HCT116 (cell line): ENCODE measurements at places on chromosomes 2 and 18.

DNA sequence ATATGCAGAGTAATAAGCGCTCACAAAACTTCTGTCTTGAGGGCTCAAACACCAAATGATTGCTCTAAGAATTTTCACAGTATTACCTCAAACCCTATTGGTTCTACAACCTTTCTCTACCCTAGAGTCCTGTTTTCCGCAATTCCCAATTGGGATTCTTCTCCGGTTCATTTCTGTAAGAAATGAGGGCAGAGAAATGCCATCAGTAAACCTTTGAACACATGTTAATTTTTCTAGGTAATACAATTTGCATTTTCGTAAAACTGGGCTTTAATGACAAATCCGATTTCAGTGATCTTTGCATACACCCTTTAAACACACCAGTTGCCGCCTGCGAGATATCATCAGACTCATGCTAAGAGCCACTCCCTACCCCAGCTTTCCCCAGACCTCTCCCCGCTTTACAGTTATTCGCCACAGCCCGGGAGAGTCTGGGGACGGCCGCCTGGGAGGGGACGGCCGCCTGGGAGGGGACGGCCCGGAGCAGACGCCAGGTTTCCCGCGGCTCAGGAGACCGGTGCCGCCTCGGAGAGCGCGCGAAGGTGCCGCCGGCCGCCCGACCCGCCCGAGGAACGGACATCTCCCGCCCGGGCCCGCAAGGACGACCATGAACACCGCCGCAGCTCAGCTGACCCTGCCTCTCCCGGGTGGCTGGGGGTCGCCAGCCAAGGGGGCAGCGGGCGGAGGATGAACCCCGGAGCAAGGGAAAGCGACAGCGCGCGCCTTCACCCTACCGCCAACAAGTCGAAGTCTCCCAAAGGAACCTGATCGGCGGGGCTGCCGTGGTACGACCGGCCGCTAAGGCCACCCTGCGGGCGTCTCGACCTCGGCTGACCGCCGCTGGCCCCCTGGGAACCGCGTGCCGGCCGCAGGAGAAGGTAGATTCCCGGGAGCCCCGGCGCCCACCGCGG lies 463 bp downstream of the SMC6 start:
- no peak for DNase-seq

- no peak for DNase-seq
These were observed 49.6 kb downstream of the MARCO start for GRCh38 chr2:118991554-118991953.

GRCh38 chr2:156505696-156506095 lies 69.5 kb downstream of the GPD2 start:
- DNase-seq = no peak

GRCh38 chr2:218017211-218018053 lies 14.6 kb upstream of the TNS1 start:
- no peak for DNase-seq

- DNase-seq = no peak
These were observed 9.0 kb downstream of the B4GALT6 start for GRCh38 chr18:31675404-31675803.

- DNase-seq = no peak
These were observed 68.6 kb downstream of the ZBTB7C start for GRCh38 chr18:48340560-48340959.

GRCh38 chr2:67625178-67625577 lies 228.0 kb downstream of the ETAA1 start:
- no peak for DNase-seq

DNA sequence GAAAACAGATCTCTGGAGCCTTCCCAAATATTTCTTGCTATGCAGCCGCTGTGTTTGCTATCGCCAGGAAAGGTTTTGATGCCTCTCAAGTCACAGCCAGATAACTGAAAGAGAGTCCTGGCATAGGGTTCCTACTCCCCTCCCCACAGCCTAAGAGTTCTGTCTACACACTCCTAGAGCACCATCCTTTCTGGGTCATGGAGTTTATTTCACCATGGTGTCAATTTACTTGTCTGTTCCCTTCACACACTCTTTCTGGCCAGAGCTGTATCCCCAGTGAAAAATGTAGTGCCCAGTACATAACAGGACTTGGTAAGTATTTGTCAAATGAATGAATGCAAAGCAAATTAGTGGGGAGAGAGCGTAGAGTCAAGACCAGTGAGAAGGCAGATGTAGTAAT lies 185.3 kb downstream of the HAUS1 start:
- no peak for DNase-seq

- no peak for DNase-seq
These were observed 44.0 kb downstream of the SGPP2 start for GRCh38 chr2:222468346-222468745.

- DNase-seq = no peak
These were observed 31.7 kb downstream of the GPR39 start for GRCh38 chr2:132448331-132448730.

- DNase-seq = no peak
These were observed at the start of gene NGEF for GRCh38 chr2:233013027-233013461. TSS of gene NGEF (minus strand) at chr2:233013256. CDS start at chr2:232974890, 38,366 bp downstream.

- DNase-seq = no peak
These were observed at the start of gene SYT4 for GRCh38 chr18:43277164-43277600. TSS of gene SYT4 (minus strand) at chr18:43277490. CDS start at chr18:43277281, 209 bp downstream.

GRCh38 chr2:169715379-169716237 lies 18.0 kb upstream of the KLHL23 start:
- DNase-seq = no peak

DNA sequence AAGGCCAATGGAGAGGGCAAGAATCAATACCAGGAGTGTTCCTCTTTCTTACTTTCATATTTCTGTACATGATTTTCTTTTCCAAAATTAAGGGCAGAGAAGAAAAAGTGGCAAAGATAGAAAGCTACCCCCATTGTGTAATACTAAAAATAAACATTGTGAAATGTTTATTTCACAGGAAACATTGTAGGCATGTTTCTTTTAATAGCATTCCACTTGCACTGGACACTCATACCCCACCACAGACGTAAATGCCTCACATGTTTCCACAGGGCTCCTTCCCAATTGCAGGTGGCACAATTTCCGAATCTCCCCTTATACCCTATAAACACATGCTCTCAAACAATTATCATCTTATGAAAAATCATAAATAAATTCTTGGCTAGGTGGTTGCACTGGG lies 645.1 kb upstream of the SETBP1 start:
- DNase-seq = no peak

GRCh38 chr2:117770730-117771129 lies 43.8 kb upstream of the DDX18 start:
- no peak for DNase-seq

- DNase-seq = no peak
These were observed 54.7 kb upstream of the HK2 start for GRCh38 chr2:74779265-74779558.

DNA sequence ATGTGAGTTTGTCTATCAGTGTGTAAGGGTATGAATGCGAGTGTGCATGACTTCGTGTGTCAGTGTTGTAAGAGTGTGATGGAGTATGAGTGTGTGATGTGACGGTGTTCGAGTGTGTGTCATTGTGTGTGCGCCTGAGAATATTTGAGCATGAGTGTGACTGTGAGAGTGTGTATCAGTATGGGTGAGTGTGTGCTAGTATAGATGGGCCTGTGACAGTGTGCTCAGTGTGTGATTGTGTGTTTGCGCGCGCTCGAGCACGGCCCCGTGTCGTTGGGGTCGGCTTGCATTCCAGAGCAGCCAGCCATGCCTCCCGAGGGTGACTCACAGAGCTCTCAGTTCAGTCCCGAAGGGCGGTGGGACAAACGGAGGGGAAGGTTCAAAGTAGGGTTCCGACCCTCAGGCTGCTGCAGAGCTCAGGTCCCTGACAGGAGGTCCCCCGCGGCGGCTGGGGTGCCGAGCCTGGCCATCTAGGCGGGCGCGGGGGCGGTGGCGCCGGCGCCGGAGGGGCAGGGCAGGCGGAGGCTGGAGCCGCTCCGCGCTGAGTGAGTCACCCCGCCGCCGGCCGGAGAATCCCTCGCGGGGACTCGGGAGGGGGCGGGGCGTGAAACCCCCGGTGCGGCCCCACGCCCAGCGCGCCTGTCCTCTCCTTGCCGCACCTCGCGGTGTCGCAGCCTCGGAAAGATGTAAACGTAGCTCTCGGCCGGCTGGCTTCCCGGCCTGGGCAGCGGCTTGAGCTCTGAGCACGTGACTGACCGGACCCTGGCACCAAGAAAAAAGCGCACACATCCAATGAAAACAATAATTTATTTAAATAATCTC lies 3.8 kb downstream of the DLX2 start:
- no peak for DNase-seq

DNA sequence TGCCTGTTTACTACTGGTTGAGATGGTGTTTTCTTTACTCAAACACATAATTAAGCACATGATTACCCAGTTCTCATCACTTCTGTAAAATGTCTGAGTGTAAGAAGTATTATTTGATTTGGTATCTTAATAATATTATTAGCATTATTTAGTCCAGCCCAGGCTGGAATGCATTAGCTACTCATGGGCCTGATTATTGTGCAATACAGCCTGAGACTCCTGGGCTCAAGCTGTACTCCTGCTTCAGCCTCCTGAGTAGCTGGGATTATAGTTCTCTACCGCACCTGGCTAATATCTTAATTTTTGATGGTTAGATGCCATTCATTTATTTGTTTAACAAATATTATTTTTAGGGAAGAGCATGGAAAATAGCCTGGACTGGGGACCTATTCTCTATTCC lies 197.6 kb upstream of the MC4R start:
- no peak for DNase-seq

GRCh38 chr2:110864176-110864575 lies 131.8 kb downstream of the ACOXL start:
- no peak for DNase-seq

- DNase-seq = no peak
These were observed 38.2 kb downstream of the DNAJC10 start for GRCh38 chr2:182754231-182754630.

DNA sequence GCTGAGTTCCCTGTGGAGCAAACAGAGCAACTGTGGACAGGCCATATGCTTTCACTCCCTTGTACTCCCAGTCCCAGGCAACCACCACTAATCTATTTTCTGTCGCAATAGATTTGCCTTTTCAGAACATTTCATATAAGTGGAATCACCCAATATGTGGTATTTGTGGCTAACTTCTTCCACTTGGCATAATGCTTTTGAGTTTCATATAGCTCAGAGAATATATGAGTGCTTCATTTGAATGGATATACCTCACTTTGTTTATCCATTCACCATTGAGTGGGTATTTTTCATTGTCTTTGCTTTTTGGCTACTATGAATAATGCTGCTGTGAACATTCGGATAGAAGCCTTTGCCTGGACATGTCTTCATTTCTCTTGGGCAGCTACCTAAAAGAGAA lies 151.9 kb downstream of the CERS6 start:
- no peak for DNase-seq

DNA sequence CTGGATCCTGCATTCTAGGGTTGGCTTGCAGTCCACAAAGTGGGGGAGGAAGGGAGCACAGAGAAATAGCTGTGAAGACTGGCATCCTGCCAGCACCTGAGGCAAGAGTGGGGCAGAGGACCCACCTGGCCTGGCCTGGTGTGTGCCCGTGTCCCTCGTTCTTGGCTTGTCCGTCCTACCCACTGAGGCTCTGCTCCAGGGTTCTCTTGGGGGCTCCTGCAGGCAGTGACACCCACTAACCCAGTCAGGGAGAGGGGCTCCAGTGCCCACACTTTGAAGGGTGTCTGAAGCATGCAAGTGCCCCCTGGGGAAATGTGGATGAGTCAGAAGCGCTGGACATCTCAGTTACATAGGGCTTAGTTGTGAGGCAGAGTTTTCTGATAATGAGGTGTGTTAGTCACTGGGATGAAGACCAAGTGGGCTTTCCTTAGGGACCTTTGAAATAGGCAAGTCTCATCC lies 79.4 kb downstream of the SLC4A3 start:
- peak; percentile 87 for DNase-seq

GRCh38 chr2:84889332-84889731 lies 8.4 kb upstream of the TRABD2A start:
- DNase-seq = no peak

GRCh38 chr2:195168369-195168768 lies 488.7 kb upstream of the SLC39A10 start:
- DNase-seq = no peak

DNA sequence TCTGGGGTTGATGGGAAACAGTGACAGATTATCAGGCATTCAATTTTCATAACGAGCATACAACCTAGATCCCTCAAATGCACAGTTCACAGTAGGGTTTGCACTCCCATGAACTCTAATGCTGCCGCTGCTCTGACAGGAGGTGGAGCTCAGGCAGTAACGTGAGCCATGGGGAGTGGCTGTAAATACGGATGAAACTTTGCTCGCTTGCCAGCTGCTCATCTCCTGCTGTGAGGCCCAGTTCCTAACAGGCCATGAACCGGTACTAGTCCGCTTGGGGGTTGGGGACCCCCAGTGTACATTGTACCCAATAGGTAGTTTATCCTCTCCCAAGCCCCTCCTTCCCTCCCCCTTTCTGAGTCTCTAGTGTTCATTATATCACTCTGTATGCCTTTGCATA lies 94.6 kb downstream of the PTH2R start:
- DNase-seq = no peak

DNA sequence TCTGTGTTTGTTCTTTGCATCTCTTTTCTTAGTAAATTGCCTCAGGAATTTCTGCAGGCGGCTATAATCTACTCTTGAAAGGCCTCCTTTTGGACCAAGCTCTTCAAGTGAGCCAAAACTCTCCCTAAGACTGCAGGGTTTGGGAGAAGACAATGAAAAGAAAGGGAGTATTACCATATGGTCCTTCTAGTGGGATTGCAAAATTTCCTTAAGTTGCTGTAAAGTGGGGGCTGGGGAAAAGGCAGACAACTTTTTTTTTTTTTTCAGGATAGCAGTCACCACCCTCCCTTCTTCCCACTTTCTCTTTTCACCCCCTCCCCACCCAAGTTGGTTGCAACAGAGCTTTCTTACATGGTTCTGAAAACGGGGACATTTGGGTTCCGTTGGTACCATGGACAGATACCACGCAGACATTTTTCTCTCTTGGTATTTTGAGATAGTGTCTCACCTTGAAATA lies 183.7 kb downstream of the FHOD3 start:
- DNase-seq = no peak

- DNase-seq = no peak
These were observed 8.0 kb downstream of the HDAC4 start for GRCh38 chr2:239392688-239393387.

DNA sequence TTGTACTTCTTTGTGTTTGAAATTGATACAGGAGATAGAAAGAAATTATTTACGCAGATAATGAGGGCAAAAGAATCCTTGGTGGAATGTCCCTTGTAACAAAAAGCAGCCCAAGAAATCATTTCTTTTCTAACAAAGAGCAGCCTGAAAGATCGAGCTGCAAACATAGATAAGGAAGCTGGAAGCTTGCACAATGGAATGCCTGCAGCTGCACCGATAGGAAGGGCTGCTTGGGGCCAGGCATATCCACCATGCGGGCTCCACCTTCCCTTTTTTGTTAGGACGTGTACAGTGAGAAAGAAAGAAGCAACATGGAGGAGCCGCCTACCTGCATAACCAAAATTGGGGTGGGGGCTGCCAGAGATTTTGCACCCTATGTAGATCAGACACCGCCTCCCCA lies 568.7 kb downstream of the METTL4 start:
- DNase-seq = no peak

GRCh38 chr18:3520230-3521085 lies 70.5 kb downstream of the TGIF1 start:
- no peak for DNase-seq

- DNase-seq = peak; percentile 92
These were observed at the start of gene GALM for GRCh38 chr2:38665854-38666555. TSS of gene GALM (plus strand) at chr2:38666114. CDS start at chr2:38666162, 48 bp downstream.
